ENCODE measurements at places on chromosomes 16 and 17. TPM values are rescaled to one million over a fixed set of nuclear protein-coding genes. Genes with fewer than 3 reads are reported as not detected.
A peak's percentile ranks its signal among the peaks of the same experiment; 100 is the strongest.

- H3K4me3 ChIP-seq = no peak overlapping the region
- no peak overlapping the region for H3K27ac ChIP-seq
- no peaks in the 10 kb centered on the region for H3K4me1 ChIP-seq
Measured at GRCh38 chr16:84068783-84069462, 26.3 kb upstream of the SLC38A8 start.

- H3K4me3 ChIP-seq = no peak overlapping the region
- H3K4me1 ChIP-seq = peaks cover 9% of the 10 kb centered on the region
Measured at GRCh38 chr16:82082097-82082496, 47.0 kb downstream of the HSD17B2 start.

CES4A gene
- 2.6 TPM for total RNA-seq

CYTH1 gene
- 37.7 TPM for total RNA-seq

- no peaks in the 10 kb centered on the region for H3K4me1 ChIP-seq
- H3K36me3 ChIP-seq = no peaks in the 10 kb centered on the region
- DNase-seq = no peak
- no peak overlapping the region for H3K4me3 ChIP-seq
Measured at GRCh38 chr16:50800074-50800473, 58.2 kb downstream of the CYLD start.

GALK1 gene
- total RNA-seq = 75.0 TPM

ZG16B gene
- 17.0 TPM for total RNA-seq

DNA sequence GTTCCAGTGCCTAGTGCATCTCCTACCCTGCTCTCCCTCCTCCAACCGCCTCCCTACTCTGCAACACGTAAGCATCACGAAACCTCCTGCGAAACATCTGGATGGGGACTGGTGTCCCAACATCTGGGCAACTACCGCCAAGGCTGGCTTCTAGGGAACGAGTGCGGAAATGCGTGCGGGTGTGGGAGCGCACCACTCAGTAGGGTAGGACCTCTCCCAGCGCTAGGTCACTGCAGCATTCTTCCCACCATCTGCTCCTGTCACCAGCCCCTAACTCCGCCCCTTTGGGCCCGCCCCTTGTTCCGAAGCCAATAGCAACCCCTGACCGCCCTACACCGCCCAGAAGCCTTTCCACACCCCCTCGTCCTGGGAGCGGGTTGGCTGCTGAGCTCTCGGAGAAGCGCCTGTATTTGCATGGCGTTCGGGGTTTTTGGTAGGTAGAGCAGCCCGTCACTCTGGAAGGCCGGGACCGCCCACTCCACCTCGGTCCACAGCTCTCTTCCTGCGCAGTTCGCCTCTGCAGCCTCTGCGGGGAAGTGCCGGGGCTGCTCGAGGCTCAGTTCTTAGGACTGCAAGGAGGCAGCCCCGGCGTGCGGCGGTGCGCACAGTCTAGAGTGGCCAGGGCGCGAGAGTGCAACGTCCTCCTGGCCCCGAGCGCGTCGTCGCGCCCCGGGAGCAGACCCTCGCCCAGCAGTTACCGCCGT lies at the start of gene HS3ST3B1:
Gene HS3ST3B1, plus strand, starts transcription at position 507 of the 704 bp plus-strand sequence. CDS start 438 bp downstream, outside the sequence.
- peak; percentile 99 for DNase-seq
- peaks cover 43% of the 10 kb centered on the region for H3K4me1 ChIP-seq
- peak within 1 kb of the TSS; percentile 65 for H3K4me3 ChIP-seq
- peaks cover 93% of the 10 kb centered on the region for H3K27me3 ChIP-seq
- no peaks in the 10 kb centered on the region for H3K36me3 ChIP-seq

DNA sequence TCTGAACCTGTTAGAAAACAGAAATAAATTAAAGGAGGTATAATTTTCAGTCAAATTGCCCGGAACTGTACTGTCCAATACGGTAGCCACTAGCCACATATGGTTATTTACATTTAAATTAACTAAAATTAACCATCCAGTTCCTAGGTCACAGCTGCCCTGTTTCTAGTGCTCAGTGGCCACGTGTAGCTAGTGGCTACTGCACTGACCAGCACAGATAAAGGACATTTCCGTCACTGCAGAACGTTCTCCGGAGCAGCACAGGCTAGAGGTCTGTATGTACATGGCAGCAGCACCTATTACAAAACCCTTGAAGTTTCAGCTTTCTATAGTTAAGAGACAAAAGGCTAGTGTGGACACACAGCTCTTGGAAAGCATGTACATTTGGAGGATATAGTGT lies 33.7 kb downstream of the CPSF4L start:
- H3K36me3 ChIP-seq = peaks cover 10% of the 10 kb centered on the region
- peaks cover 34% of the 10 kb centered on the region for H3K4me1 ChIP-seq
- no peak for DNase-seq
- H3K4me3 ChIP-seq = no peak overlapping the region
- no peak overlapping the region for H3K27ac ChIP-seq

DNA sequence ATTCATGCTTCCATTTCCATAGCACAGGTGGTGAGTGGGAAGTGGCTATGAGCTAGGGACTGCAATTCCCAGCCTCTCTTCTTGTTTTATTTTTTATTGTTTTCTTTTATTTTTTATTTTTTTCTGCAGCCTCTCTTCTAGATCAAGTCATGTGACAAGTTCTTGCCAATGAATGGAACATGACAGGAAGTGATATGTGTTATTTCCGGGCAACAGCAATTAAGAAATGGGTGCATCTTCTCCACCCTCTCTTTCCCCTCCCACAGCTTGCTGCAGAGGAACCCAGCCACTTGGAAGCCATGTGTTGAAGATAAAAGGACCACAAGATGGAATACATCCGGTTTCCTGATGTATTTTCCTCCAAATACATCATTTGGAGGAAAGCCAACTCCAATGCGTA lies 23.6 kb downstream of the IRX5 start:
- no peaks in the 10 kb centered on the region for H3K4me1 ChIP-seq
- DNase-seq = no peak
- no peak overlapping the region for H3K27ac ChIP-seq
- H3K27me3 ChIP-seq = no peaks in the 10 kb centered on the region
- H3K4me3 ChIP-seq = no peak overlapping the region
- no peaks in the 10 kb centered on the region for H3K36me3 ChIP-seq

DNA sequence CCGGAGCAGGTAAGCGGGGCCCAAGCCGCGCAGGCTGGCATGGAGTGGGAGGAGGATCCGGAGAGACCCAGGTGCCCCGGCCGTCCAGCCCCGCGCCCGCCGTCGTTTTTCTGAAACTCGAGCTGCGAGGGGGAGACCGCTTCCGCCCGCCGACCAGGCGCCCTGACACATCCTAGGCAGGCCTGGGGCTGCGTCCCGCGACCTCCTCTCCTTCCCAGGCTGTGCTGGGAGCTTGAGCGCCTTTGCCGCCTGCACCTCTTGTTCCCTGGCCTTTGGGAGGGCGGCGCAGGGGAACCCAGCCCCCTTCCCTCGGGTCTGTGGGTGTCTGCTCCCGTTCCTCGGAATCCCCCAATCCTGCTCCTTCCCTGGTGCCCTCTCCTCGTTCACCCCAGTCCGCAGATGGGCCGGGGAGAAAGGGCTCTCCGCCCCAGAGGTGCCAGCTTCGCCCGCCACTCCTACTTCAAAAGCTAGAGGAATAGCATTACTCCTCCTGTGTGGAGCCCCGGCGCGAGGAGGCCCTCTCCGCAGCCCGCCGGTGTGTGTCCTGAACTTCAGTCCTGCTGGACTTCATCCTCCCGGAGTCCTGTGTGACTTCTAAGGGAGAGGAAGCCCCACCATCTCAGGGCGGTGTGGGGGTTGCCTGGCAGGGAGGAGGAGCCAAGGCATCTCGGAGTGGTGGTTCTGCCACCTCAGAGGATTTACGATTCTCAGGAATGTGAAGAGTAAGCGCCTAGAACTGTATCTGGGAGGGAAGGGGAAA lies 1.0 kb downstream of the NHERF1 start:
- no peaks in the 10 kb centered on the region for H3K36me3 ChIP-seq
- peak; percentile 44 for DNase-seq
- H3K27me3 ChIP-seq = no peaks in the 10 kb centered on the region
- peak overlapping the region; percentile 78 for H3K4me3 ChIP-seq

DNA sequence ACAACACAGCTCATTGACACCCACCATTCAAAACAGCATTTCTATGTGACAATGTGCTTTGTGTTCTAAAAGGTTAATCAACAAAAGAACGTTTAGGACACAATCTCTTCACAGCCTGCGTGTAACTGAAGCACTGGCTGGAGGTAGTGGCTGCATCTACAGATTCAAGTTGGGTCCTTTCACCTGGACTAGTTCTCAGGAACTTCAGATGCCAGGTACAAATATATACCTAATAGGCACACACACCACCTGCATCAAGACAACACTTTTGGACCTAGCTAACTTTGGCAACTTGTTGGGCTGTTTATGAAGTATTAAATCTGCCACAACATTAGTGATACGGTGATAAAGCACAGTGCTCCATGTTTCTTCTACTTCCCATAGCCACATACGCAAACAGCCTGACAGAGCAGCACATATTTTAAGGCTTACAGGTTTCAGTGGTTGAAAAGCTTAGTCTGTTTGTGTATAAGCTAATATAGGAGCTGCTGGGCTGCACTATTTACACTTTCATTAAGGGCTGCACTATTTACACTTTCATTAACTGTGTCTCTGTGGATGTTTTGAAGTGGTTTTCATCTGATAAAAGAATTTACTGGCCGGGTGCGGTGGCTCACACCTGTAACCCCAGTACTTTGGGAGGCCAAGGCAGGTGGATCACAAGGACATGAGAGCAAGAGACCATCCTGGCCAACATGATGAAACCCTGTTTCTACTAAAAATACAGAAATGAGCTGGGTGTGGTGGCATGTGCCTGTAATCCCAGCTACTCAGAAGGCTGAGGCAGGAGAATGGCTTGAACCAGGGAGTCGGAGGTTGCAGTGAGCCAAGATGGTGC lies 132.6 kb downstream of the PARN start:
- no peaks in the 10 kb centered on the region for H3K36me3 ChIP-seq
- H3K27ac ChIP-seq = peak overlapping the region; percentile 34
- H3K4me1 ChIP-seq = peaks cover 40% of the 10 kb centered on the region

KRT10 gene
- total RNA-seq = 24.8 TPM

- no peak overlapping the region for H3K4me3 ChIP-seq
- H3K27me3 ChIP-seq = no peaks in the 10 kb centered on the region
- no peak for DNase-seq
- no peak overlapping the region for H3K27ac ChIP-seq
Measured at GRCh38 chr17:18241229-18241871, 15.9 kb downstream of the LLGL1 start.

DNA sequence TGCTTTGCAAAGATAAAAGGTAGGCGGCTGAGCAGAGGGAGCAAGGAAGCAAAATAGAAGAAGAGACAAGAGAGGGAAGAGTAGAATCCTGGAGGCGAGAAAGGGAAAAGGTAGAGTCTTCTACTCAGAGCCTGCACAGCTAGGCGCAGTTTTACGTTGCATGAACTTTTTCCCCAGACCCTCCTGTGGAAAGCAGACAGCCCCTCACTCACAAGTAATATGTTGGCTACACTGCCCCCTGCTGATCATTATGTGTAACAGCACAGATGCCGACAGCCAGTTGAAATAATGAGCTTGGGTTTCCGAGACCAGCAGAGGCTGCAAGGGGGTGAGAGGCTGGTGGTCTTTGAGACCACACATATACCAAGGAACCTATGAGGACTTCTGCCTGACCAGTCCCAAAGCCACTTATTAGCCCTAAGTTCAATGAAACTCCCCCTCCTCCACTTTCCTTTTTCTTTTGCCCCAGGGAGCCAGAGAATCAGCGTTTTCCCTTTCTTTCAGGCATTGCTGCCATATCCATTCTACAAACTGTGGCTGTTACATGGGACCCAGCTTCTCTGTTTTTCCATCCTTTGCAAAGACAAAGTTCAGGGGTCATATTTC lies 22.5 kb upstream of the CMTR2 start:
- H3K4me3 ChIP-seq = no peak overlapping the region
- H3K36me3 ChIP-seq = no peaks in the 10 kb centered on the region
- H3K27me3 ChIP-seq = no peaks in the 10 kb centered on the region
- H3K27ac ChIP-seq = no peak overlapping the region
- DNase-seq = peak; percentile 17
- no peaks in the 10 kb centered on the region for H3K4me1 ChIP-seq

GRCh38 chr17:57785022-57785421 lies 39.9 kb upstream of the CCDC182 start:
- H3K4me1 ChIP-seq = no peaks in the 10 kb centered on the region
- H3K27ac ChIP-seq = no peak overlapping the region
- no peaks in the 10 kb centered on the region for H3K36me3 ChIP-seq

PTGES3L gene
- 0.52 TPM for total RNA-seq

- DNase-seq = no peak
- no peaks in the 10 kb centered on the region for H3K27me3 ChIP-seq
Measured at GRCh38 chr17:31393749-31394146, 2.3 kb downstream of the RAB11FIP4 start.

OR2C1 gene
- not detected for total RNA-seq

- H3K27ac ChIP-seq = no peak overlapping the region
- DNase-seq = no peak
- H3K36me3 ChIP-seq = no peaks in the 10 kb centered on the region
Measured at GRCh38 chr17:43547659-43548256, 1.6 kb upstream of the ETV4 start.

DNA sequence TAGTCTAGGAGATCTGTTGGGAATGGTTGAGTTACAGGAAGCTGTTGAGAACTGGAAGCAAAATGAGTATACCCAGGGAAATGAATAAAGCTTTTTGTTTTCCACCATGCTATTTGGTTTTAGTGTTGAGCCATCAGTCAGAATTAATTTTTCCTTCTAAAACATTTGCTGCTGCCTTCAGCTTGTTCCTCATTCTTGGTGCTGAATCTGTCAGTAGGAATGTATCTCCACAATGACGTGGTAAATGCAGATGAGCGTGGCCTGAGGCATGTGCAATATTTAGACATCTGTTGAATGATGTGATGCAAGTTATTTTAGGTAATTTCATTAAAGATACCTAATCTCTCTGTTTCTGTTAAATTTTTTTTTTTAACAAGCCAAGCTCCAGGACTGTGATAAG lies 10.9 kb downstream of the HAPSTR1 start:
- no peak overlapping the region for H3K27ac ChIP-seq
- H3K27me3 ChIP-seq = no peaks in the 10 kb centered on the region
- H3K4me1 ChIP-seq = peaks cover 23% of the 10 kb centered on the region
- no peak overlapping the region for H3K4me3 ChIP-seq

DPEP3 gene
- total RNA-seq = not detected

DNA sequence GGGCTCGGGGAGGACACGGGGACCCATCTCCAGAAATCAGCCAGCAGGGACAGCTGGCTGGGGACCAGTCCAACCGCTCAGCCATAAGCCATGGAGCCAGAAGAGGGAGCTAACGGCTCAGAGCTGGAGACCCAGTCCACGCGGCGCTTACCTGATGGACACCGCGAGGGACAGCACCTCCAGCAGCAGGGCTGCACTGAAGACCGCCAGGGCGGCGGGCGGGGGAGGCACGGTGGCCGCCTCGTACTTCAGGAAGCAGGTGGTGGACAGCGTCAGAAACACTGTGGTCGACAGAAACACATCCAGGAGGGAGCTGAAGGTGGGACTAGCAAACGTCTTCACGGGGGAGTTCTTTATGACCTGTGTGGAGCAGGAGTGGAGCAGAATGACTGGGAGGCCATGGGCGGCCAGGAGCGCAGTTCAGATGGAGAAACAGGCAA lies 102.6 kb upstream of the CREBBP start:
- peak; percentile 75 for DNase-seq
- peaks cover 8% of the 10 kb centered on the region for H3K4me1 ChIP-seq
- H3K4me3 ChIP-seq = no peak overlapping the region
- H3K27me3 ChIP-seq = no peaks in the 10 kb centered on the region

DNA sequence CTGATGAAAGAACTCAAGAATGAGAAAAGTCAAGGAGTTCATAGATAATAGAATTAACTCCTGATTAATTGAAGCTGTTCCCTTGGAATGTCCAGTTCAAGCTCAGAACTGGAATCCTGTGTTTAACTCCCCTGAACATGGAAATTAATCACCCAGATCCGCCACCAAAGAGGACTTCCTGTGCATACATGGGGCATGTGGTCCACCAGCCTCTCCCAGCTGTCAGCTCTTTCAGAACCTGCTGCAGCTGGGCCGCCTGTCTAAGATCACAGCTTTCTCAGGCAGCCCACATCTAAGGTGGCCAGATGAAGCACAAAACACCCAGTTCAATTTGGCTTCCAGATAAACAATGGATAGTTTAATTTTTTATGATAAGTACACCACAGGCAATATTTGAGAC lies 203.7 kb upstream of the COX10 start:
- H3K36me3 ChIP-seq = no peaks in the 10 kb centered on the region
- H3K4me3 ChIP-seq = no peak overlapping the region
- peaks cover 9% of the 10 kb centered on the region for H3K4me1 ChIP-seq
- no peak overlapping the region for H3K27ac ChIP-seq
- H3K27me3 ChIP-seq = no peaks in the 10 kb centered on the region

Measured in PC-3 (cell line).